ENCODE measurements at places on chromosomes 4 and X. TPM values are rescaled to one million over a fixed set of nuclear protein-coding genes. Genes with fewer than 3 reads are reported as not detected.
A peak's percentile ranks its signal among the peaks of the same experiment; 100 is the strongest.

- DNase-seq: no peak
Observed at GRCh38 chr4:125956276-125956675, 641.5 kb downstream of the FAT4 start.

Gene NEXMIF
- polyA plus RNA-seq: 3.1 TPM

Gene MAB21L2
- not detected for polyA plus RNA-seq

Gene GRIA3
- polyA plus RNA-seq: 2.6 TPM

Gene USP46
- 35.0 TPM for polyA plus RNA-seq

Gene PABPC5
- 5.2 TPM for polyA plus RNA-seq

Gene DKK2
- 1.7 TPM for polyA plus RNA-seq

GRCh38 chr4:182741054-182741453, 176.1 kb downstream of the DCTD start:
- no peak for DNase-seq

Gene ASMT
- polyA plus RNA-seq: 0.10 TPM

GRCh38 chr4:150078041-150078578, at the start of gene DCLK2:
DCLK2 (plus strand) TSS chr4:150078445; CDS start chr4:150079028, 583 bp downstream.
- peak; percentile 70 for DNase-seq

DNA sequence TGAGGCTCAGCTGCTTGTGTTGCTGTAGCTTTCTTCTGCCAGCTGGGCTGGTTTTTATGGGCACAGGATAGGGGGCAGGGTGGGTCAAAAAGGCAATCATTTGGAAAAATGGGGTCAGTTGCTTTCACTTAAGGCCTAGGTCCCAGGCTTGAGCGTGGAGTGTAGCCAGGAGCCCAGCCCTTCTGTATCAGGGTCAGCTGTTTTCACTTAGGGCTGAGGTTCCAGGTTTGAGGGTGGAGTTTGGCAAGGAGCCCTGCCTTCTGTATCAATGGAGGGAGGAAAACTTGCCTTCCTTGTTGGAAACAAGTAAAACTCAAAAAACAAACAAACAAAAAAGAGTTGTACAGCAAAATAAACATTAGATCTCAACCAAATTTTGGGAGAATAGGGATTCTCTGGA, 37.0 kb upstream of the UGT8 start:
- no peak for DNase-seq

GRCh38 chr4:88442689-88443191, 14.2 kb upstream of the HERC5 start:
- no peak for DNase-seq

DNA sequence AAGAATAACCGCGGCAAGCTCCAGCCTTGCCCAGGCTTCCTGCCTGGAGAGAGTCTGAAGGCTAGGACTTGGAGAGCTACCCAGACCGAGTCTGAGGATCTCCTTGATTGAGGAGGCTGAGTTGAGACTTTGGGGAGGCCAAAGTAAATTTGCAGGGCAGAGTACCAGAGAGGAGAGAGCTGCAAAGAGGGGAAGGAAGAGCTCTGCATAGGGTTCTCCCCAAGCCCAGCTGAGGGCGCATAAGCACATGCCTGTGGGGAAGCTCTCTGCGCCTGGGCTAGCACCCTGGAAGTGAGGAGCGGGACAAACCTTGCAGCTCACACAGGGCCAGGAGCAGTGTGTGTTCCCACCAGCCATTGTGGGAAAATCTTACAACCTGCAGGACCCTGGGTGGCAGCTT, 56.1 kb downstream of the FAM193A start:
- no peak for DNase-seq

Gene FMR1NB
- not detected for polyA plus RNA-seq

DNA sequence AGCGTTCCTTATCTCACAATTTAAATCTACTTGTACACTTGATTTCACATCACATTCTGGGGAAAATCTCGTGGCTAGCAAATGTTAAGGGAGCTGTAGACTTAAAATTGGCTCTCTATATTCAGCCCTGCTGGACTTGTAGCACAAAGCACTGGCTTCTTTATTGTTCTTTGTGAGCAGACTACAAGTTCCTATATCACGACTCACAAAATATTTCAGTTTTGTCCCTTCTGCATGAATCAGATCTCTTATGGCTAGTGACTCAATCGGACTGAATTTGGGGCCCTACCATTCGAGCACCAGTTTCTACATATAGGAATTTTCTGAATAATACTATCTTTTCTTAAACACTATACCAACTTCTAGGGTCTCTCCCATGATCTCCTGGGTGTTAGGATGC, 390.1 kb downstream of the ADAM29 start:
- no peak for DNase-seq

Gene NEK1
- 26.2 TPM for polyA plus RNA-seq

GRCh38 chrX:15946783-15947580, 92.4 kb upstream of the AP1S2 start:
- DNase-seq: no peak

GRCh38 chrX:154998204-154998880, 24.2 kb downstream of the F8 start:
- DNase-seq: no peak

Gene IL2RG
- polyA plus RNA-seq: 0.93 TPM

GRCh38 chrX:148940411-148940996, 440.1 kb downstream of the AFF2 start:
- DNase-seq: no peak

Gene FRMPD4
- 0.18 TPM for polyA plus RNA-seq

Gene KCND1
- 3.1 TPM for polyA plus RNA-seq

DNA sequence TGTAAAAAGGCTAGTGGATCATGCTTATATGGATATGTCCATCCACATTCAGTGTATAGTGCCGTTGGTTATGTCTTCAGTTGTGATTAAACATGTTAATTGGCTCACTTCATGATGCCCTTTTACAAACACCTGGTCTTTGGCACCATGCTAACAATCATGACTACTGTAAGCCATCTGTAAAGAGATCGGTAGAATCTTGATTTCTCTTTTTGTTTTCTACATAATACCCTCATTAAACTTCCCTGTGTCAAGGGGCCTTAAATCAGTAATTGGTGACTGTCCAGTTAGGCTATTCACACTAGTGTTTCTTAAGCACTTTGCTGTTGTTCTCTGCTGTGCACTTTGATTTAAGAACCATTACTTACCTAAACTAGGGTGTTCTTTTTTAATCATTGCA, 475.2 kb downstream of the RPA4 start:
- DNase-seq: no peak

- DNase-seq: no peak
Observed at GRCh38 chr4:40185830-40186664, 10.8 kb upstream of the RHOH start.

Gene HHIP
- polyA plus RNA-seq: 3.0 TPM

DNA sequence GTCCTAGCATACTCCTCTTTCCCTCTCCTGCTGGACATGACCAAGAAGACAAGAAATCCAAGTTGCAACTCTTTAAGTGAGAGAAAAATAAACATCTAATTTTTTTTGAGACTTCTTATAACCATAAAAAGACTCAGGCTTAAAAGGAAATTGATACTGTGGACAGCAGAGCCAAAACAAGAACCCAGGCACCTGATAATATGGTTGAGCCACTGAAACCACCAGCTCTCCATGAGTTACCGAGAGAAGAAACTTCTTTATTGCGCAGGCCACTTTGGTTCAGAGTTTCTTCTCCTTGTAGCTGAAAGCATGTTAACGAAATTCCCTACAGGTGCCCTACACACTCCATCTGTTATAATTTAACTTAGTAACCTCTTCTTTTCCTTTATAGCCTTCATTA, 11.3 kb upstream of the SPCS3 start:
- no peak for DNase-seq

- no peak for DNase-seq
Observed at GRCh38 chrX:47093248-47093647, 15.0 kb downstream of the RGN start.

Gene NPY2R
- polyA plus RNA-seq: 0.53 TPM

DNA sequence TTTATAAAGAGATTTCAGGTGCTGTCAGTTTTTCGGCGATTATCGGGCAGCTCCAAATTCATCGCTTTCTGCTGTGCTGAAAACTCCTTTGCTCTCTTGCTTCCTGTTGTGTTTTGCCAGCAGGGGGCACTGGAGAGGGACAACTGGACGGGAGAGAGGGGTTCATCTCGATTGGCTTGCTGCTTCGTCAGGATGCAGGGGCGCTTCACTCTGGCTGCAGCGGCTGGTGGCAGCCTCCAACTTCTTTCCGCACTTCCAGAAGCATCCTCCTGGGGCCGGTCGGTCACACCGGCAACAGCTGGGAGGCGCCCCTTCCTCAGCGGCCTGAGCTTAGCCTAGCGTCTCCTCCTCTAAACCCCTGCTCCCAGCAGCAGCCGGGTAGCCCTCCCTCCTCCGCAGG, 29.5 kb downstream of the MSL3 start:
- DNase-seq: peak; percentile 59

DNA sequence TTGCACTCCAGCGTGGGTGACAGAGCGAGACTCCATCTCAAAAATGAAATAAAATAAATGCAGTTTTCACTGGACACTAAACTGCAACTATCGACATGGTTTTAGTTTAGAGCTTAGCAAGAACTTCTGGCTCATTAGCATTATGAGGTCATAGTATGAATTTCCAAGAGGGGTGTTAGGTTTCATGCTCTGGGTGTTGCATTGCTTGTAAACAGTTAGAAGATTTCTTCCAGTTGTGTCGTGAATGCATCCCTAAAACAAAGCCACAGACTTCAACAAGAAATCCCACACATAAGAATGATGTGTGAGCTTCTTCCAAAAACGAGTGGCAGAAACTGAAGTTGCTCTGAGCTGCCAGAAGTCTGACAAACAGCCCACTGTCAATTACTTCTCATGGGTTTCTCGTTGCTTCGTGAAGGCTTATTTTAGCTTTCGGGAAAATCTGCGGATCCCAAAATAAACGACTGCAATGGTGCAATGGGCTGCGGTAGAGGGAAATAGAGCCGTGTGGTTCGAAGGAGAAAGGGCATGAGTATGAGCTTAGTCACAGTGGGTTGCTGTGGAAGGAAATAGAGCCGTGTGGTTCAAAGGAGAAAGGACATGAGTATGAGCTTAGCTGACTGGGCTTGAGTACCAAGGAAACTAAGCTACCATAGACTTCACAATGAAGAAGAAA, 354.9 kb downstream of the DHRSX start:
- DNase-seq: no peak

DNA sequence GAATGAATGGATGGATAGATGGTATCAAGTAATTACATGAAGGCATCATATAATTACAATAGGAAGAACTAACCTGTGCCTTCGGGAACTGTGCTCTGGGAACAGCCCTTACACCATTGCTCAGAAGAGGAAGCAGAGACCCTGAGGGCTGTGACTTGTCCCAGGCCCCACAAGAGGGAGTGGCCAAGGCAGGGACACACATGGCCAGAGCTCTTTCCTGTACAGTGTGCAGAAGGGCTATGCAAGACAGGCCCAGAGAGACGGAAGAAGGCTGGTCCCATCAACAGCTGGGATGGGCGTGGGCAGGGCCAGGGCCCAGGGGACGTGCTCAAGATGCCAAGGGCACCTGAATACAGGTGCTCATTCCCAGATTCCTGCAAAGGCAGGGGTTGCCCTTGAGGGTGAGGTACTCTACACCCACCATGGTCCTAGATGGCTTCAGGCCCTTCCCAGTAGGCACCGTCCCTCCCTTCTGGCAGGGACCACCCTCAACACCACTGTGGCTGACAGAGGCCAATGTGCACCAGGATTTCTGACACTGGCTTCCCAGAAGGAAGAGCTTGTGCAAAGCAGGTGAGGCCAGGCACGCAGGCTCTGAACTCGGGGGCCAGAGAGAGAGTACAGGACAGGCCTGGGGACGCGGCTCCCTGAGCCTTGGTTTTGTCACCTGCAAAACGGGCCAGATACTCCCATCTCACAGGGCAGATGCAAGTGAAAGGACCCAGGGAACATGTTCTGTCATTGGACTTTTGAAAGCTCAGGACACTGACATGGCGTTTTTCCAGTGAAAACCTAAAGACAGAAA, 1.7 kb downstream of the EVC2 start:
- DNase-seq: no peak

Gene PPP2R2C
- polyA plus RNA-seq: 0.40 TPM

Gene TMPRSS11A
- 0.03 TPM for polyA plus RNA-seq

GRCh38 chr4:86928400-86929255, 6.2 kb upstream of the AFF1 start:
- no peak for DNase-seq

- DNase-seq: no peak
Observed at GRCh38 chr4:146930673-146931072, 15.0 kb downstream of the TTC29 start.

GRCh38 chr4:94570558-94570957, 118.8 kb downstream of the PDLIM5 start:
- DNase-seq: peak; percentile 36

DNA sequence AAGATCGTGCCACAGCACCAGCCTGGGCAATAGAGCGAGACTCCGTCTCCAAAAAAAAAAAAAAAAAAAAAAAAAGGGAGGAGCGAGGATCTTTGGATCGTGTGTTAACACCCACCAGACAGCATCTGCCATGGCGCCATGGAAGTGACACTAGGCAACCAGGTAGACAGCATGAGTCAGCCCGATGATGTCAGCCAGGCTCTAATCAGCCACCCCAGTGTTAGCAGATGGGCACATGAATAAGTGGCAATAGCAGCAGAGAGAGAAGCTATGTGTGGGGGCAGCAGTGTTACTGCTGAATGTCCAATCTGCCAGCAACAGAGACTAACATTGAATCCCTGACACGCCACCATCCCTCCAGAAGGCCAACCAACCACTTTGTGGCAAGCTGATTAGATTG, 6.6 kb downstream of the SYN1 start:
- DNase-seq: no peak

DNA sequence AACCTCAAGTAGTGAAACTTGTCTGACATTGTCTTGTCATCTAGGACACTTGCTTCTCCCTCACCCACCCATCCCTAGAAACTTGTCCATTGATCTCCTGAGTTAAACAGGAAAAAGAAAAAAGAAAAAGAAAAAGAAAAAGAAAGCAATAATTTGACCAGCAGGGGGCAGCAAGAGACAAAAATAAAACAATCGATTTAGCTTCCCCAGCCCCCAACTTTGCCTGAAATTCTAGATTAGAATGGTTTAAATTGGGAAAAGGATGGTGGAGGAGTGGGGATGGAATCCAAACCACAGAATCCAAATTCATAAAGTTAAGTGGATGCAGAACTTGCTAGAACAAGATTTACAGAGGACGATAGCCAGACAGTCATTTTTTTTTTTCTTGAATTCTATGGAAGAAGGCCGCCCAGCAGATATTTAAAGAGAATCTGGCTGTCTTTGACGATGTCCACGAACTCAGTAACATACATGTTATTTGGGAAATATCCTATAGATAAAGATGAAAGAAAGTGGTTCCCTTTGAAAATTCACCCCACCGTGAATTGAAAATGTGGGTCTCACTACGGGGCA, 282.9 kb downstream of the USP46 start:
- DNase-seq: peak; percentile 76

Measured in left kidney (tissue), 8 donors.